ENCODE measurements at places on chromosomes 16 and 17.
A peak's percentile ranks its signal among the peaks of the same experiment; 100 is the strongest.

- no peak for DNase-seq
Measured at GRCh38 chr17:69477204-69477902, 62.9 kb downstream of the MAP2K6 start.

- DNase-seq = no peak
Measured at GRCh38 chr17:81301195-81302144, 6.4 kb upstream of the SLC38A10 start.

DNA sequence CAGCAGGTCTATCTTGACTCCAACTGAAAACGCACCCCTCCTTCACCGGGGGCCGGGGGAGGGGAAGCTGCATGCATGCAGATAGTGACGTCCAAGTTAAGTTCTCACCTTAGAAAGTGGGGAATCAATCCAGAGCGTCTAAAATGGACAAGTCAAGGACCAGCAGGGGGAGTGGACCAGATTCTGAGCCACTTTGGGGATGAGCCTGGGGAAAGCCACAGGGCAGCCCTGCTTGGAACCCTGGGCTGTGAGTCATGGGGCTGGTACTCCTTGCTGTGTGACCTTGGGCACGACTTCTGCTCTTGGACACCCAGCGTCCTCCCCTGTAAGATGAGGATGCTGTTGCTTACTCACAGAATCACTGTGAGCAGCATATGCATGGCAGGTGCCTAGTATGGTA lies 9.1 kb downstream of the TNFRSF13B start:
- no peak for DNase-seq

- no peak for DNase-seq
Measured at GRCh38 chr17:12896180-12896785, 107.0 kb downstream of the ARHGAP44 start.

GRCh38 chr17:11511696-11512095 lies 86.6 kb upstream of the DNAH9 start:
- DNase-seq = no peak

GRCh38 chr17:10620823-10621222 lies 36.3 kb downstream of the MYH3 start:
- DNase-seq = no peak

DNA sequence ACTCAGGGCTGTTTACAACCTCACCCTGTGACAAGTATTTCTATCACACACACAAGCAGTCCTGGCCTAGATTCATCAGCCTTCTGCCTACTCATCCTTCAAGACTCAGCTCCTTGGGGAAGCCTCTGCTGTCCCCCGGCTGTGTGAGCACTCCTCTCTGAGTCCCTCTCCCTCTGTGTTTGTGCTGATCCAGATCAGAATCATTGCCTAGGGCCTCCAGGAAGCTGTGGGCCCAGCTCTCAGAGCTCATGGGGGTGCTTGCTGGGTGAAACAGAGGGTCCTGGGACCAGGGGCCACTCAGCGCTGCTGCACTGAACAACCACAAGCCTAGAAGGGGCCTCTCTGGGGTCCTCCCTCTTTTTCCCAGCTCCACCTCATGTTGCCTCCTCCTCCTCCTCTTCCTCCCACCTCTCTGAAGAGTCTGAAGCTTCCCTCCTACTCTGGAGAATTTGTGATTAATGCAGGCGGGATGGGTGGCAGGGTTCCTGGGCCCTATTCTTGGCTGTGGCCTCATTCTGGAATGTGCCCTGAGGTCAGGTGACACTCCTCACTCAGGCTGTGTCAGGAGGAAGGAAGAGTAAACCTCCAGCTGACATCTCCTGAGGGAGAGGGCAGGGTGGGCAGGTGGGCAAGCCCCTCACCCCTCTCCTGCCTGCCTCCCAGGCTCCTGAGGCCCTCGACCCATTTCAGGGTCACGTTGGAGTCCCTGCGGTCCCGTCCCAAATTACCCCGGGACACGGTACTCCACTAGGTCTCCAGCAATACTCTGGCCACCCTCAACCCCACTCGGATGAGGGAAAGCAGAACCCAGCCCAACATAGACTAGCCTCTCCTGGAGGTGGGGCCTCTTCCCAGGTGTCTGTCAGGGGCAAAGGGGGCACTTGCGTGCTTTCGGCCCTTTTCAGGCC lies 10.1 kb downstream of the WFIKKN2 start:
- DNase-seq = no peak

- DNase-seq = no peak
Measured at GRCh38 chr17:73943416-73944110, 259.9 kb upstream of the RPL38 start.

GRCh38 chr17:57440522-57441269 lies 184.4 kb downstream of the MSI2 start:
- DNase-seq = peak; percentile 69

DNA sequence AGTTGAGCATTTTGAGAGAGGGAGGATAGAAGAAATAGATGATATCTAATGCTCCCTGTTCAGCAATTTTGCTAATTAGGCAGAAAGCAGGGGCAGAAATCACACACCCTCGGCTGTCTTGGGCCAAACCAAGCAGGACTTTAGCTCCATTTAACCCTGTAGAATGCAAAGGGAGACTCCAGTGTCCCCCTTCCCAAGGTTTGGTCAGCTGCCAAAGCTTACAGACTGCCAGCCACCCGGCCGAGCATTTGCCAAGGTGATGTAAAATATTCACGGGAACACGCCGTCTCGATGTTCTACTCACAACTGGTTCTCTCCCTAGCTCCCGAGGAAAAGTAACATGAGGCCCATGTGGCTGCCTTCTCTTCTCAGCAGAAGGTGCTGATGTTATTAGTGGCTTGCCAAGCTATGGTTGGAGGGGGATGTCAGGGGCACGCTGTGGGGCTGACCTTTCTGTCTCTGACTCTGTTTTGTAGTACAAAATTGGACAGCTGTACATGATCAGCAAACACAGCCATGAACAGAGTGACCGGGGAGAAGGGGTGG lies 155.3 kb downstream of the PITPNC1 start:
- no peak for DNase-seq
